Activated T-cell treated with anti-CD3 and anti-CD28 coated beads for 1 hour (primary cell): ENCODE measurements at places on chromosomes 7 and 10.

DNA sequence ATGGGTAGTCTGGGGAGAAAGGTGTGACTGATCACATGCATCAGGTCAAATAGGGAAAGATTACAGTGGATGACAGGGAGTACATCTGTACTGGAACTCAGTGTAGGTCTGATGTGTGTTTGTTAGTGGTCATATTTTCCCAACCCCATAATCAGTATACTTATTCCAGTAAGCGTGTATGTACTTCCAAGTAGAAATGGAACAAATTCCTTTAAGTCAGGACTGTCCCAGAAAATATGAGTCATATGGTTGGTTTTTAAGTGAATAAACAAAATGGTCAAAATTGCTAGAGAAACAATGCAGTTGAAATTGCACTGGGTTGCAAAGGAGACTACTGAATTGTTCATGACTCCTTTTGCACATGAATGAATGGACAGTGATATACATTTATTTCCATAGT, 118.8 kb upstream of the MYO3A start:
- no peak for DNase-seq

GRCh38 chr7:39921506-39922175, 28.4 kb upstream of the CDK13 start:
- DNase-seq: no peak

- no peak for DNase-seq
Measured at GRCh38 chr10:33098951-33099663, 141.1 kb upstream of the ITGB1 start.

- DNase-seq: no peak
Measured at GRCh38 chr7:104529567-104529966, 201.2 kb downstream of the LHFPL3 start.

GRCh38 chr10:78511324-78512204, 477.9 kb downstream of the RPS24 start:
- DNase-seq: no peak

DNA sequence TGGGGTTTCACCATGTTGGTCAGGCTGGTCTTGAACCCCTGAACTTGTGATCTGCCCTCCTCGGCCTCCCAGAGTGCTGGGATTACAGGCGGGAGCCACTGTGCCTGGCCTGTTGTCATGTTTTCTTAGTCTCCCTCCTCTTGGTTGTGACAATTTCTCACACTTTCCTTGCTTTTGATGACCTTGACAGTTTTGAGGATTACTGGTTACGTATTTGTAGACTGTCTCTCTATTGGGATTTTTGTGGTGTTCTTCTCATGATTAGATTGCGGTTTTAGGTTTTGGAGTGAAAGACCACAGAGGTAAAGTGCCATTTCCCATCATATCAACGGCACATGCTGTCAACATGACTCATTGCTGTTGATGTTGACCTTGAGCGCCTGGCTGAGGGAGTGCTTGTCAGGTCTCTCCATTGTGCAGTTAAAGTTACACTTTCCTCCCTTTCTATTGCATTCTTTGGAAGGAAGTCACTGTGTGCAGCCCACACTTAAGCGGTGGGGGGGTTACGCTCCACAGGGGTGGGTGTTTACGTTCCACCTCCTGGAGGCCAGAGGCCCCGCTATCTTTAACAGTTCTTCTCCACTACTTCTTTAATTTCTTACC, 10.8 kb downstream of the NEURL1 start:
- no peak for DNase-seq

DNA sequence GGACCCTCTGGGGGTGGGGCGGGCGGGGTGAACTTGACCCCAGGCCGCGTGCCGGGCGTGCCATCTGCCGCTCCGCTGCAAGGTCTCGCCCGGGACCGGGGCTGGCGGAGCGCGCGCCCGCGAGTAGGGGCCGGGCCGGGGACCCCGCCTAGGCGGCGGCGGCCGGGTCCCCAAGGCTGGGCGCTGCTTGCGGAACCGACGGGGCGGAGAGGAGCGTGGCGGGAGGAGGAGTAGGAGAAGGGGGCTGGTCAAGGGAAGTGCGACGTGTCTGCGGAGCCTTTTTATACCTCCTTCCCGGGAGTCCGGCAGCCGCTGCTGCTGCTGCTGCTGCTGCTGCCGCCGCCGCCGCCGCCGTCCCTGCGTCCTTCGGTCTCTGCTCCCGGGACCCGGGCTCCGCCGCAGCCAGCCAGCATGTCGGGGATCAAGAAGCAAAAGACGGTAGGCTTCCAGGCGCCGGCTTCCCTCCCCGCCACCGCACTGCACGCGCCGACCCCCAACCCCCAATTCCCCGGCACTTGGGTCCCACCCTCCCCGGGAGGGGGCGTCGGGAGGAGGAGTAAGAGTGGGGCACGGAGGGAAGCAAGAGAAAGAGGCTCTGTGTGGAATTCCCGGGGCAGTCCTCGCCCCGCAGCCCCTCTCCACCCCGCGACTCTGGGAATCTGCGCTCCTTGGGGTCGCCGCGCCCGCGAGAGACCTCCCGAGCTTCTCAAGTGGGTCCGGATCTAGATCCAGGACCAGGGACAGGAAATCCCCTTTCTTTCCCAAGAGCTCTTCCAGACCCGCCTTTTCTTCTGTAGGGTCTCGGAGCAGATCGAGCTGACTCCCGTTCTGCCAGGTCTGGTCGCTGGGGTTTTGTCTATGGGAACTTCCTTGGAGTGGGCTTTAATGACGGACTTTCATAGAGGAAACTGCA, at the start of gene PAPSS2:
PAPSS2 (plus strand) TSS at position 308 of the 913 bp plus-strand sequence; CDS start at position 412, 104 bp downstream.
- no peak for DNase-seq

- no peak for DNase-seq
Measured at GRCh38 chr10:64038107-64038506, 516.9 kb downstream of the REEP3 start.

DNA sequence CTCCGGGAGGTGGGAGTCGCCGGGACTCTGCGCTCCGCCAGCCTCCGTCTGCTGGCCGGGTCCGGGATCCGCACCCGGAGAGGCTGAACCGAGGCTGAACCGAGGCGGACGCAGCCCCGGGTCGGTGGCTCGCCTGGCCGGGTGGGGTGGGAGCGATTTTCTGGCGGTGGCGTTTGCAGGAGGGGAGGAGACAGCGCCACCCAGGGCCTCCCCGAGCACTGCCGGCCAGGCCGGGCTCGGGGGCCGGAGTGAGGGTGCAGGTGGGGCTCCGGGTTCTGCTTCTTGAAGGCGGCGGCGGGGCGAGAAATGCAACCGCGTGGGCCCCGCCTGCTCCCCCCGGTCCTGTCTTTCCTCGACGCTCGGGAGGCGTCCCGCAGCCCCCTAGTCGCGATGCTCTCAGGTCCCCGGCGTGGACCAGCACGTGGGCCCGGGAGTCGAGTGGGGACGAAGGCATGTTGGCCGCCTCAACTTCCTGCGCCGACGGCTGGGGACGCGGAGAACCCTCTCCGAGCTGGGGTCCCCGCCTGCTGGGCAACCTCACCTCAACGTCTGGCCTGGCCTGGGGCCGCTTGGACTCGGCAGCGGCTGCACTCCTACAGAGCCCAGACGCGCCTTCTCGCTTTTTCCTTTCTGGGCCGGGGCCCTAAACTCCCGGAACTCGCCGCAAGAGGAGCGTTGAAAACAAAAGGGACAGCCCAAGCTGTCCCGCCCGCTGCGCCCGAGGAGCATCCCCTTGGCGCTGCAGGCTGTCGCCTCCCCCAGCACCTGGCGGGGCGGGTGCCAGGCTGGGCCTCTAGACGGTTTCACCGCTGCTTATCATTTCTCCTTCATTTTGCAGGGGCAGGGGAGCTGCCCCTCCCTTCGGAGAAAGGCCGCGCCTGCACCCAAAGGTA, 25.2 kb upstream of the VAX1 start:
- DNase-seq: no peak

DNA sequence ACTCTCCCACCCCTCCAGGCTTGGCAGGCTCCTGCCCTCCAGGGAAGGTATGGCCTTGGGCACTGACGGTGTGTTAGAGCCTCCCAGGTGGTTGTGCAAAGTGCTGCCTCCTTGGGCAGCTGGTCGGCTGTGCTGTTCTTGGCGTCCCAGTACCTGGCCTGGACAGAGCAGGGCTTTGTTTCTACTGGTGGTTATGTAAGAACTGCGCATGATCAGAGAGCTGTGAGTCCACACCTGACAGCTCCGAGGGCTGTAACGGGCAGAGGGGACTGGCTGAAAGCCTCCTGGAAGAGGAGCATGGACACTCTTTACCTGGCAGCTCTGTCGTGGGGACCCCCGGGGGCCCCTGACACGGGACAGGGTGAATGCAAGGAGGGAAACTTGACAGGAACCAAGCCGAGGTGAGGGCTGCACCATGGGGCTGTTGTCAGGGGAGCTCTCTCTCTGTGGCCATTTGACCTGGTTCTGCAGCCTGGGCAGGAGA, 3.1 kb upstream of the SFRP5 start:
- DNase-seq: no peak

DNA sequence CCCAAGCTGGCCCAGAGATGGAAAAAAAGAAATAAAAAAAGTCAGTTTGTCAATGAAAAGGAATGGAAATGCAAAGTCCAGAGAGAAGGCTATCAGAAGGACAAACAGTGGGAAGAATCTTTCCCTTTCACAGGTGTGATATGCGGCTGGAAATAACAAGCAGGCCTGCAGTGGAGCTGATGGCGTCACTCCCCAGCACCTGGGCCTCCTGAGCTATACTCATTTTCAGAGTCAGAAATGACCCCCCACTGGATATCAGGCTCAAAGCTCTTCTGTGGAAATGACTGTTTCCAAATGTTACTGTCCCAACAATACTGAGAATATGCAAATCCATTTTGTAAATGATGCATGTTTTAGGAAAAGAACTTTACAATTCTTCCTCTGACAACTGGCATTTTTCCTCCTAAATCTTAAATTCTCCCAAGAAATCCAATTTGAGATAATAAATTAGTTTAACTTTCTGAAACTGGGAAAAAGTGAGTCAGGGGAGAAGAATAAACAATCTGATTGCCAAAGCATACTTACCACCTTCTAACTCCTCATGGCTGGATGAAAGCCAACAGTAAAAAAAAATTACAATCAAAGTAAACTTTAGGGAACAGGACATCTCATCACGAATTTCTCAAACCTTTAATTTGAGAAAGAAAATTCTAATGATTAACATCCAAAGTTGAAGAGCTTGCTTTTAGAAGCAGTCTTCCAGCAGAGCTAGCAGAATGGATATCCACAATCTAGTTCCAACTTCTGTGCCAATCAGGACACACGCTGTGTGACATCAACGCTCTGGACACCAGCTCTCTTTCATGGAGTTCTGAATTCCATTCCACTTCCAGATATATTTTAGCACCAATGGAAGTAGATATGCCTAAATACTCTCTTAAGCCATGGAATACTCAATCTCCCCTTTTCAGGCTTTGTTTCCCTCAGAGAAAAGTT, 5.3 kb upstream of the CUZD1 start:
- DNase-seq: no peak

DNA sequence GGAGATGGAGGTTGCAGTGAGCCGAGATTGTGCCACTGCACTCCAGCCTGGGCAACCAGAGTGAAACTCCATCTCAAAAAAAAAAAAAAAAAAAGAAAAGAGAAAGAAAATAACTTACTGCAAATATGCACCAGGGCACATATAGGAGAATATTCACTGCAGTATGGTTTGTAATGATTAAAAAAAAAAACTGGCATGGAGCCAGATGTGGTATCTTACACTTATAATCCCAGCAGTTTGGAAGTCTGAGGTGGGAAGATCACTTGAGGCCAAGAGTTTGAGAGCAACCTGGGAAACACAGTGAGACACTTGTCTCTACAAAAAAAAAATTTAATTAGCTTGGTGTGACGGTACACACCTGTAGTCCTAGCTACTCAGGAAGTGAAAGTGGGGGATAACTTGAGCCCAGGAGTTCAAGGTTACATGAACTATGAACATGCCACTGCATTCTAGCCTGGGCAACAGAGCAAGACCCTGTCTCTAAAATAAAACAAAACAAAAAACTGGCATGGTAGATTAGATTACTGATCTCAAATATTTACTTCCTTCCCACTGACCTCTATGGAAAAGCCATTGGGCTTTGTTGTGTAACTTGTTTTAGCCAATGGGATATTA, 85.6 kb downstream of the MICU1 start:
- no peak for DNase-seq

GRCh38 chr7:101804967-101805366, 12.5 kb upstream of the CUX1 start:
- no peak for DNase-seq

DNA sequence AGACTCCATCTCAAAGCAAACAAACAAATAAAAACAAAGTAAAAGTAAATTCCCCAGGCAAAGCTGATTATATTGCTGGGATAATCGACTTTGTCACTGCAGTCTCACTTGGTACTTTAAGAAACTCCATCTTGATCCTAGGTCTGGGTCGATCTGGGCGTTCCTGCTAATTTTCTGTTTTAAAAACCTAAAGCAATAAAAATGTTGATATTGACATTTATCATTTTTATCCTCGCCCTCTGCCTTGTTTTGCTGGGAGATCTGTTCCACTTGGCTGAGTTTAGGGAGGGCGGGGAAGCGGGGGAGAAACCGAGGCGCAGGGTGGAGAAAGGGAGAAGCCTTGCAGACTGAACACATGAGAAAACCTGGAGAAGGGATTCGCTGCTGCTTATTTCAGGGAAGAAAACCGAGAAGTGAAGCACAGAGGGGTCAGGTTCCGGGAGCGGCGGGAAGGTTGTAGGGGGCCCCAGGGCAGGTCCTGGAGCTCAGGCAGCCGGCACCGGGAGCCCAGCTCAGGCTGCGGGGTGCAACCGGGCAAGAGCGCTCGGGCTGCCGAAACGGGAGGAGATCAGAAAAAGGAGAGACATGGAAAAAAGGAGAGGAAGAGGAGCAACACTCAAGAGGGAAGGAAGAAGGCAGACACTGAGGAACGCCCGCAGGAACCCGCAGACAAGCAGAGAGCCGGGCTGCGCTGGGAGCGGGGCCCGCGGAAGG, 27.3 kb upstream of the KMT2C start:
- DNase-seq: no peak

GRCh38 chr7:134941185-134941900, 45.0 kb upstream of the AGBL3 start:
- DNase-seq: no peak

GRCh38 chr7:87474533-87475358, 734 bp downstream of the ABCB4 start:
- DNase-seq: no peak

GRCh38 chr7:116041615-116042014, 11.1 kb upstream of the TFEC start:
- no peak for DNase-seq

DNA sequence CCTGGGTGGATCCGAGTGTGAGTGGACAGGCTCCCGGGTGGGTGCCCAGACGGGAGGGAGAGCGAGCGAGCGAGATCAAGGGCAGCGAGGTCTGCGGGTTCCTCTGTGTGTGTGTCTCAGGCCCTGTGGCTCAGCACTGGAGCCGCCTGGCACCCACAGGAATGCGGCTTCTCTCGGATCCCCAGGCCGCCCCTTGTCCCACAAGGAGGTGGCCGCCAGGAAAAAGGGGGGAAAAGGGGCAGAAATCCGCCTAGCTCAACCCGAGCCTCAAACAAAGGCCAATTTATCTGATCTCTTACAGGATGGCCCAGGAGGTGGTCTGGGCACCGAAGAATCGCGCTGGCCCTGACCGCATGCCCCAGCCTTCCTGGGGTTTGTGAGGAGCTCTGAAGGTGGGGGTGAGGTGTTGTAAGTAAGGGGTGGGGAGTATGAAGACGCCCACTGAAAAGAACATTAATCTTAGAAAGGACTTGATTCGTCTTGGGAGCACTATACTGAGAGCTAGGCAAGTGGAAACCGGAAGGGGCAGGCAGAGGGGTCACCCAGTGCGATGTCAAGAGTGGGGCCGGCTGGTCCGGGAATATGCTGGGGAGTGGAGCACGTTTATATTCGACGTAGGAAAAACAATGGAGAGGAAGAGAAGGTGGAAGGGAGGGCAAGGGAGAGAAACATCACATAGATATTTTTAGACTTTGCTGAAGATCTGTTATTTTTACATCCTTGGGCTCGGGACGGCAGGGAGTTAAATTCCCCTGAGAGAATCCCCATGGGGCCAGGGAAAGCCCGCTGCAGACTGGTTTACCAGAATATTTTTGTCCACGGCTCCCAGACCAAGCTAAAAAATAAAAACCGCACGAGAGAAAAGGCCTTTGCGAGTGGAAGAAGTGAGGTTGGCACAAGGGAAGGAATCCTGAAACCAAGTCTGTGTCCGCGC, 7.2 kb downstream of the DLX5 start:
- DNase-seq: no peak
